Activated CD8-positive, alpha-beta memory T cell treated with anti-CD3 and anti-CD28 coated beads, Interleukin-2, amount 10 ng/mL, durations not matched to agents 7 days and 5 days (primary cell): ENCODE measurements at places on chromosomes 2 and 18. TPM values are rescaled to one million over a fixed set of nuclear protein-coding genes. Genes with fewer than 3 reads are reported as not detected.

The MARCHF4 gene
- not detected for total RNA-seq

DNA sequence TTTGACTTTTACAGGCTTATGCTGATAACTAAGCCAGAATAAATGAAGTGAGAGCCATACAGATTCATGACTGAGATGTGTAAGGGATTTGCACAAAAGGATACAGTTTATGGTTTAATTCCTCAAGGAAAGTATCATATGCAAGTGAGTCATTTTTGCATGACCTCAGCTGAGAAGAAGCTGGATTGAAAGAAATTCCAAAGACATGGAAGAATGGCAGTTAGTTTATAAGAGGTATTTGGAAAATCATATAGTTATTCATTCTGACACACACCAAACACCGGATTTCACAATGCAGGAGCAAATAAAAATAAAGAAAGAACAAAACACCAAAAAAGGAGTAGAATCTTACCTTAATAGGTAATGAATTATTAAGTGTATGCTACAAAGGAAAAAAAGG lies 83.2 kb upstream of the RND3 start:
- no peak for DNase-seq

The FKBP7 gene
- 4.6 TPM for total RNA-seq

- DNase-seq, result no peak
Observed at GRCh38 chr2:5589183-5589582, 103.0 kb upstream of the SOX11 start.

GRCh38 chr2:207617011-207617671 lies 8.1 kb downstream of the METTL21A start:
- DNase-seq, result no peak

DNA sequence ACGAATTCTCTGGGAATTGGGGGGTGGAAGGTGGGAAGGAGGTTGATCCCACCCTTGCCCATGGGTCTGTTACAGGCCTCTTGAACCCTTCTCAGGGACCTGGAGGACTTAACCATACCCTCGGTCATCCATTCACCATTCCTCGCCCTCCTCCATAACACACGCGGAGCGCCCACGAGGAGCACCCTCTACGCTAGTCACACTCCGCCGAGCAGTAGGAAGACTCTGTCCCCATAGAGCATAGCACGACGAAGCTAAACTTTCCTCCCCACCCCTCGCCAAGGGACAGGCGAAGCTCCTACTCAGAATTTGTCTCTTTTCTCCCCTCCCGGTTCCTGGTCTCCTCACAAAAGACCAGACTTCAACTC lies 611 bp upstream of the ITSN2 start:
- no peak for DNase-seq

DNA sequence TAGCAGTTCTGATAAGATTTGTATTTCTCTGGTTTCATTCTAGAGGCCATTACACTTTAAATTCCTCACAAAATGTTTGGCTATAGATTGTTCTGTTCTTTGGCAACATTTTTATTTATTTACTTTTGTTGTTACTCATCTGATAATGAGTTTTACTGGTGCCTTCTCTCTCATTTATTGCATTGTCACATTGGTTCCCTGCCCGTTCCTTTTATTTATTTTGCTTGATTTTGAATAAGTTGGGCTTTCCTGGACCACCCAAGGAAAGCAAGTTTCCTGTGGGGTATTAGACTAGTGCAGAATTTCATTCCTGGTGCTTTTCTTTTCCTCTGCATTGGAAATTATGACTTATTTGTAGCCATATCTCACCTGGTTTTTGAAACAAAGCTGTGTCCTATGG lies 232.0 kb downstream of the SOCS6 start:
- DNase-seq, result no peak

The CDK15 gene
- not detected for total RNA-seq

GRCh38 chr18:77140439-77141109 lies 8.0 kb upstream of the MBP start:
- DNase-seq, result no peak

DNA sequence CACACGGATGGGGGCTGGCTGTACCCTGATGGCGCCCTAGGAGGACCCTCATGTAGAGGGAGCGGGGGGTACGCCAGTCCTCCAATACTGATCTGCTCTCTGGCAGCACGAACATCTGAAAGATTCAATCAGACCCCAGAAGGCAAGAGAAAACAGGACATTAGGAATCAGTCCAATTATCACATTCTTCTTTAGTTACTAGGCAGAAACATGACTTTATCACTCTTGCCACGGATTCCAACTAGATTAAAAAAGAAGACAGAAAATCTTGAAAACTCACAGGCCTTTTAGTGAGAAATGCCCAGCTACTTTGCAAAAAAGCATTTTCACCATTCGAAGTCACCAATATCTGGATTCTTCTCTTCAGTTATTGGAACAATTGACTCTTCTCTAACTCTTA lies 68.4 kb downstream of the ID2 start:
- no peak for DNase-seq

The GALNT1 gene
- 36.2 TPM for total RNA-seq

DNA sequence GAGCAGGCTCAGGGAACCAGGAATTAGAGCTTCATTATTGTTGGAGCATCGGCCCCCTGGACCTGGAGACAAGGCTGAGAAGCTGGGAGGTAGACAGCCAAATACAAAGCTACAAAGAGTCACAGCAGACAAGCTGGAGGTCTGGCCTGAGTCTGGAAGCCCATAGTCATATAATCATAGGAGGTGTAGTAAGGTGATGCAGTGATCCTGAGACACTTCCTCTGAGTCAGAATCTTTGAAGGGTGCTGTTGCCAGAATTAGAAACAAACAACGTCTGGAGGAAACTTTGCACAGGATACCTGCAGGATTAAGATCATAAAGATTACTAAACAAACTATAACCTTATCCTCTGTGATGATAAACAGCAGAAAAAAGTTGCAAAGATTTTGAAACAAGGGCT lies 213.8 kb downstream of the DSC3 start:
- no peak for DNase-seq

DNA sequence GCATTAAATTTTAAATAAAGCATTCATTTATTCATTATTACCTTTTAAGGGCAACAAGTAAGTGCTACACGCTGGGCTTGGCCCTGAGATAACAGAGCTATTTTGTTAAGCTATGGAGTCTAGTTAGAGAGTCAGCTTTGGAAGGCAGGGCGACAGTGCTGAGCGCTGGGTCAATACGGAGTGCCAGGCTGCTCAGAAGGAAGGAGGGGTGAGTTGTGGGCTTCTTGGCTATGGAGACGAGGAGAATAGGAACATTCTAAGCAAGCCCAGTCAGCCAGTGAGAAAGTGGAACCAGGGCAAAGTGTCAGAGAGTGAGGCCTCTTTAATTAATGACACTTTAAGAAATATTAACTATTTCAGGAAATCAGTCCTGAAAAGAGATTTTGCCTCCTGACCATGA lies 288.4 kb downstream of the LRRTM1 start:
- DNase-seq, result no peak
